Stimulated activated CD4-positive, alpha-beta T cell treated with anti-CD3 and anti-CD28 coated beads, TNF-alpha, amount 100 ng/mL, for 1 hour (primary cell): ENCODE measurements at places on chromosomes 4 and X.

- no peak for DNase-seq
These were observed 114.7 kb downstream of the COX18 start for GRCh38 chr4:72954811-72955210.

DNA sequence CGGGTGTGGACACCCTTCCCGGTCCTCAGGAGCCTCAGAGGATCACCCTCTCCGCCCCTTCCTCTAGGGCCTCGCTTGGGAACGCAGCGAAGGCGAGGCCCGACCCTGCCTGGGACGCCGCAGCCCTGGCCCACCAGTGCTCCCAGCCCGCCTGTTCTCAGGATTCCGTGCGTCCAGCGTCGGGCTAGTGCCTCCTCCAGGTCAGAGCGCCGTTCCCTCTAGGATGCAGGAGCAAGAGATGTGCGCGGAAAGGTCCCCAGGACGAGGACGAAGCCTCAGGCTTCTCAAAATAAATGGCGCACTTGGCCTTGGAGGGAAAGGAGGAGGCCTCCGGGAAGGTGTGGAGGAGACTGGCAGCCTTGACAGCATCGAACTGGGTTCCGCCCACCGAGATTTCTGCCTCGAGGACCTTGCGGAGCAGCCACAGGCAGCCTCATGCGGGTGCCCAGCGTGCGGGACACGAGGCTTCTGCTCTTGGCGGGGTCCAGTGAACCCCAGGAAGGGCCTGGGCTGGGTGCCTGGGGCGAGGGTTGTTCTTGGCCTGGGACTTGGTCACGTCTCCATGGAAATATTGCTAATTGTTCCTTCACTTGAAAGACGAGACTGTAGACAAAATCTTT is 35.1 kb downstream of the PITX2 start:
- DNase-seq = no peak

- DNase-seq = no peak
These were observed 101.9 kb downstream of the AMMECR1 start for GRCh38 chrX:110216027-110216426.

DNA sequence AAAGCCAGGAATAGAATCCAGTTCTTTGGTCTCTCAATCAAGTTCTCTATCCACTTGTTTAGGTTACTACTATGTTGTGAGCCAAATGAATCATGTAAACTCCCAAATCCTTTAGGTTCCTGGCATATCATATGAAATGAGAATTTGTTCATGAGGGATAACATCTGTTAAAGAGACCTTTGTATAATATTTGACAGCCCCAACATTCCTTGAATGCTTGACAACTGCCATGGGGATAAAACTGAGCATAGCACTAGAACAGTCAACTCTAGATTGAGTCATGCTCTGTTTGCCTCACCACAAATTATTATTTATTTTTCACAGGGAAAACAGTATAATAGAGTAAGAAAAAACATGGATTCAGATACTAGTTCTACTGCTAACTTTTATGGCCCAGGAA is 93.3 kb downstream of the NAA11 start:
- DNase-seq = no peak

- no peak for DNase-seq
These were observed 29.2 kb downstream of the LGI2 start for GRCh38 chr4:25001509-25001908.

GRCh38 chr4:129350834-129351721 is 255.1 kb downstream of the C4orf33 start:
- no peak for DNase-seq

DNA sequence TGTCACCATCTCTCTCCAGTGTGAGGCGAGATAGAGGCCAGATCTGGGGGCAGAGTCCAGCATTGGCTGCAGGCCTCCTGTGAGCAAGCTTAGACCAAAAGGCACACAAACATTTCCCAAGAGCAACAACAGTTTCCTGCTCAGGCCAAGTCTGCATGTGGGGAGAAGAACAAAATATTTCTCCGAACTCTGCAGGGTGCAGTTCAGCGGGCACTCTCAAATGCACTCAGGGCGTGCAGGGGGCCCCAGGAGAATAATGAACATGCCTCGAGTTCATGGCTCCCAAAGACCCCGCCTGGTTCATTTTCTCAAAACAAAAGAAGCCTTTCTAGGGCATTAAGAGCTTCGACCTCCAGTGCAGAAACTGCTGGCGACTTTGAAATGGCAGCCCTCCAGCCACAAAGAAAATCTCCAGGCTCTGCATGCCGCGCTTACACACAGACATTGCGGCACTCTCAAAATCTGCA is 57.8 kb upstream of the HELT start:
- no peak for DNase-seq

DNA sequence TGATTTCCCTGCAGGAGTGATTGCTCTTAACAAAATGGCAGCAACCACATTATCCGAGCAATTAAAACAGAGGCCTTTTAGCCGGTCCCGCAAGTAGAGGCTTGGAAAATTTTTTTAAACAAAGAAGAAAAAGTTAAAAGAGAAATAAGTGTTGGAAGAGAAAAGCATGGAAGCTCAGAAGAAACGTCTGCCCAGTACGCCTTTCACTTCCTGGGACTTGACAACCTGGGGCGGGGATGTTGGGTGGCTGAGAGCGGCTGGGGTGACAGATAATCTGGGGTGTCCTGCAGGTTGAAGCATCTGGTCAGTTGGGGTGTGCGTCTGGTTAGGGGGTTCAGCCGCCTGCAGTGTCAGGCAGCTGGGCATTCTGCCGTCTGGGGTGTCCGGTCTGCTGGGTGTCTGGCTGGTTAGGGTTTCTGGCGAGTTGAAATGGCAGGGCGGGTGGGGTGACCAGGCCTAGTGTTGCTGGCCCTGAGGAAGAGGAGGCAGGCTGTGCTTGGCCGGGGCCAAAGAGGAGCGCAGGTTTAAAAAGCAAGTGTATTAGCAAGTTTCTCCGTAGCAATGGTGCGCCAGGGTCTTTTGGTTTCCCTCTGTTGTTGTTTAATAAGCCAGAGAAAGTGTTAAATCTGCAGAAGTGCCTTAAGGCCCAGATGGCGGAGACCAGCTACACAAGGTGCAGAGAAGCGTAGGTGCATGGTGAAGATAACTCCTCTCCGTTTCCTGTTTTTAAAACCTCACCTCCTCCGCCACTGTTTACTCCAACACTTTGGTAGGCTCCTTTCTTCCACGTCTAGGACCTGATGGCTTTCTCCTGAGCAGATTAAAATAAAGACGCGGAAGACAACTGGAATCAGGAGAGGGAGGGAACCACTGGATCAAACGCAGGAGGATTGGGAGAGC is 5.6 kb downstream of the HAND2 start:
- no peak for DNase-seq

DNA sequence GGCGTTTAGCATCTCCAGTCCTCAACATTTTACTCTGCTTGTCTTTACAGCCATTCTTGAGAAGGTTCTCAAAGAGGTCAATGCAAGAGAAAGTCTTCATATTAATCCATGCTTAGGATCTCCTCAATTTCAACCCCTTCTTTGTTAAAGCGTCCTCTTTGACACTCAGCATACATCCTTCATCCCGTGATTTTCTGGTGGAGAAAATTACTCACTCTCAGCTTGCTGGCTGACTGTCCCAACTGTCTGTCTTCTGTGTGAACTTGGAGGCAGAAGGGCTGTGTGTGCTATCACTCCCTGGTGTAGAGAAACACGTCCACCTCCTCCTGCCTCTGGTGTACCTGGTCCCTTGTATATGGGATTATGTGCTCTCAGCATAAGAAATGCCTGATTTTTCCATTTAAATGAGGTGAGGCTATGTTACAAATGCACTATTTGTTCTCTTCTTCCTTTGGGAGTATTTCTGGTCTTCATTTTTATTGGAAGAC is 57.8 kb downstream of the GALNT7 start:
- DNase-seq = no peak

GRCh38 chr4:108649863-108650211 is 562 bp upstream of the OSTC start:
- no peak for DNase-seq

DNA sequence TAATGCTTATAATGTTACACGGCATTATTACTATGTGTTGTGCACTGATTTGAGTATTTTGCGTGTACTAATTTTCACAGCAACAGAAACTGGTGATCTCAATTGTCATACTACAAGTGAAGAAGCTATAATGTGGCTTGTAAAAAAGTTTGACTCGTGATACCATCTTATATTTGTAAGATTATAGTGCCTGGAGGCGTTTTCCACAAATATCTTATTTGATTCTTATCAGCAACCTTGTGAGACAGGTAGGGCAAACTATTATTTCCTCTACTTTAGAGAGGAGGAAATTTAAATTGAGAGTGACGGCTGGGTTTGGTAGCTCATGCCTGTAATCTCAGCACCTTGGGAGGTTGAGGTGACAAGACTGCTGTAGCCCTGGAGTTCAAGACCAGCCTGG is 4.5 kb downstream of the CUL4B start:
- no peak for DNase-seq

GRCh38 chr4:144342949-144343760 is 202.6 kb upstream of the GYPA start:
- DNase-seq = no peak

GRCh38 chr4:8560265-8561047 is 19.7 kb upstream of the GPR78 start:
- no peak for DNase-seq

GRCh38 chrX:30577362-30577991 is at the start of gene TASL:
Gene TASL (minus strand): TSS chrX:30577766. CDS start chrX:30560355, 17,411 bp downstream.
- no peak for DNase-seq

- no peak for DNase-seq
These were observed 141.1 kb downstream of the MSL3 start for GRCh38 chrX:11899091-11899490.

DNA sequence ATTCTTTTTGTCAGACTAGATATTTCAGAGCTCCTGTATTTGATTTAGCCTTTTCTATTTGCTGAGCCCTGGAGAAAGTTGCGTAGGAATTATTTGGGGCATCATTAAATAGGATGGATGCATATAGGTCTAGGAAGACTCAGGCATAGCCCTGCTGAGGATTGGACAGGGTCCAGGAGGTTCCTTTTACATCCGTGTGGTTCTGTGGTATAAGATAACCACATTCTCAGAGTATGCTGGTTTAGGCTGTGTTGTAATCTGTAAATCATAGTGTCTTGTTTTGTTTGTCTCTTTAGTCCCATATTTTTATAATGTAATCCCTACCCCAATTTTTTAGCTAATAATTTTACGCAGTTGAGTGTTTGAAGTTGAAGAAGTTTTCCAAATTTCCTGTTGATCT is 513.7 kb downstream of the RPA4 start:
- no peak for DNase-seq

GRCh38 chr4:80173401-80173800 is 23.9 kb upstream of the PRDM8 start:
- no peak for DNase-seq

- no peak for DNase-seq
These were observed 5.6 kb downstream of the TASL start for GRCh38 chrX:30572004-30572403.

GRCh38 chr4:174381440-174381800 is 97.7 kb downstream of the CEP44 start:
- DNase-seq = no peak

- no peak for DNase-seq
These were observed 167.8 kb downstream of the ZNF330 start for GRCh38 chr4:141388481-141388880.

GRCh38 chr4:25654971-25655963 is at the start of gene SLC34A2:
Gene SLC34A2 (plus strand): TSS chr4:25655851. CDS start chr4:25662501, 6,650 bp downstream.
- no peak for DNase-seq

DNA sequence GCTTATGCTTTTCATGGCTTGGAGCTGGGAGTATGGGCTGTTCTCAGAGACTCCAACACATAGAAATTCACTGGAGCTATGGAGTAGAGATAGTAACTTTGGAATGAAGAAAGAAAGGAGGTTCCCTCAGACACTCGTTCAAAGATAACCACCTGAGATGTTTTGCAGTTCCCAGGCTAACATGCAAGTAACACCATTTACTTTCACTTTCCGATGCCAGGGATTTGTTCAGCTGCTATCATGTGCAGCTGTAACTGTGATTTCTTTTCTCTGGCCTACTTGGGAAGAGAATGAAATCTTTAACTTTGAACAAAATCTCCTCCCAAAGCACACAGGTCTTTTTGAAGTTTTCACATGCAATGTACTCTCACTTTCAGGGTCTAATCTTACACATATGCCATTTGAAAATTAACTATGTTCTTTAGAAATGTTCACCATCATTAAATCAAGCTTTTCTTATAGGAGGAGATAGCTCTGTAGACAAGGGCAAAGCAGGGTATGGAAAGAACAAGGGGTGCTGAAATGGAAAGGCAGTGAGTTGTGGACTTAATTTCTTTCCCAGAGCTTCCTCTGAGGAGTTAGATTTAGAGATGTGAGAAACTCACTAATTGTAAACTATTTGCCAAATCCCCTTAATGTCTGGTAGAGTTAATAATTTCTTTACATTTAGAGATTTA is 514.3 kb downstream of the PDHA2 start:
- no peak for DNase-seq

DNA sequence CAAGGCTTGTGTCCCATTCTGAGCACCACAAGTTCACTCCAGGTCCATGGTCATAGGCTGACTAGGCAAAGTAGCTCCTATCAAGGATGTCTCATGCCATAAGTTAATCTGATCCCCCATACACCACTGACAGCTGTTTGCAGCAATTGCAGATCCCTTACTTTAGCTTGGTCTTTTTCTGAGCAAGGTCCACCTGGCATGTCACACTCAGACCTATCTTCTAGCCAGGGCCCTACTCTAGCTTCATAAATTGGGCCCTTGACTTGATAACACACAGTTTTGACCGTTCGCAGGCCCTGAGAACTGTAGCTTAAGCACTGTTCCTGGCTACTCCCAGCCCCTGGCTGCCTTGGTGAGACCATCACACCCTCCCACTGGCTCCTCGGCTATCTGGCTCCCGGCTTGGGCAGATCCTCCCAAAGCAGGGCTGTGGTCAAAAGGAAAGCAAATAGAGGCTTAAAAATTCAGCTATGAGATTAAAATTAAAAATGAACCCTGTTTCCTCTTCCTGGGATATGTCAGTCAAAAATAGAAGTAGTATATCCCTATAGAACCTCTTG is 427.4 kb downstream of the RAB28 start:
- DNase-seq = no peak

- DNase-seq = no peak
These were observed 69.0 kb downstream of the GLRA2 start for GRCh38 chrX:14598330-14598729.

DNA sequence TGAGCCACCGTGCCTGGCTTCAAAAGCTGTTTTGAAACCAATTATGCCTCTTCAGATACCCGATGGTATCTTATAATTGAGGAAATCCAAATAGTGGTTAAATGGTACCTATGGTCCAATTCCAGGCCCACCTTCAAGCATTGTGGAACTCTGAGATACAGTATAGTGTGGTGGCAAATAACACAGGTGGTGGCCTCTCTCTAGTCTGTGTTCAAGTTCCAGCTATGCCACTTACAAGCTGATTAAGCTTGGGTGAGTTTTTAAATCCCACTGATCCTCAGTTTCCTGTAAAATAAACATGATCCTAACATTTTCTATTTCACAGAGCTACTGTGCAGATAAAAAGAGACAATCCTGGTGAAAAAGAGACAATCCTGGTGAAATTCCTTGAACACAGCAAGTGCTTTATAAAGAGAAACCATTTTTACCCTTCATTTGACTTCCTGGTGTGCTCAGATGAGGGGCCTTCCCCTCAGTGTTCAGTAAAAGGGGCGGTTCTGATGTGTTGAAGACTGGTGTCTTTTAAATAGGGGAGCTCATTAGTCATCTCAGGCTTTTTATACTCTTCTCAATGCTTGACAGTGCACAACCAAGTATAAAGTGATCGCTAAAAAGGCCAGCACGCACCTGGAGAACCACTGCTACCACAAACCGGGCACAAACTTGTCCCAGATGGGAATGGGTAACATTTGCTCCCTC is 30.8 kb upstream of the CD40LG start:
- DNase-seq = no peak

- DNase-seq = no peak
These were observed 694.4 kb upstream of the POU3F4 start for GRCh38 chrX:82813671-82814078.

- no peak for DNase-seq
These were observed 3.2 kb downstream of the CCDC160 start for GRCh38 chrX:134240209-134240608.

GRCh38 chr4:100632163-100632562 is 114.3 kb upstream of the EMCN start:
- no peak for DNase-seq
